ENCODE measurements at places on chromosomes 2 and 18.

GRCh38 chr2:110978756-110979470 is 141.8 kb upstream of the BCL2L11 start:
- DNase-seq, result no peak

- DNase-seq, result no peak
Observed at GRCh38 chr2:241739651-241740050, 5.2 kb downstream of the D2HGDH start.

- no peak for DNase-seq
Observed at GRCh38 chr2:201517094-201517493, 65.6 kb downstream of the STRADB start.

DNA sequence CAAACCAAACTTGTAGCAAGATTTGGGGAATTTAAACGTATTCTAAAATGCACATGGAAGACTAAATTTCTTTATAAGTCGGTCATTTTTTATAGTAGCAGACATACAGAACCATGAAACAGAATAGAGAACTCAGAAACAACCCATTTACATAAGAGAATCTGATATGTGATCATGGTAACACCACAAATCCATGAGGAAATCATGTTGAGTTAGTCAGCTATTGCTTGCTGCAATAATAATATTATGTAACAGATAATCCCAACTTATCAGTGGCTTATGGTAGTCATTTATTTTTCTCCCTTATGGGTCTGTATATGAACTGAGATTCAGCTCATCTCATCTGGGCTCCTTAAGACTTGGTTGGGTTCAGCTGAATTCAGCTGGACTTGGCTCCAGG is 103.4 kb upstream of the SERTAD2 start:
- DNase-seq, result no peak

- DNase-seq, result peak; percentile 81
Observed at GRCh38 chr18:62881509-62882016, 166.2 kb downstream of the PHLPP1 start.

- no peak for DNase-seq
Observed at GRCh38 chr2:234446404-234447076, 50.3 kb downstream of the ARL4C start.

DNA sequence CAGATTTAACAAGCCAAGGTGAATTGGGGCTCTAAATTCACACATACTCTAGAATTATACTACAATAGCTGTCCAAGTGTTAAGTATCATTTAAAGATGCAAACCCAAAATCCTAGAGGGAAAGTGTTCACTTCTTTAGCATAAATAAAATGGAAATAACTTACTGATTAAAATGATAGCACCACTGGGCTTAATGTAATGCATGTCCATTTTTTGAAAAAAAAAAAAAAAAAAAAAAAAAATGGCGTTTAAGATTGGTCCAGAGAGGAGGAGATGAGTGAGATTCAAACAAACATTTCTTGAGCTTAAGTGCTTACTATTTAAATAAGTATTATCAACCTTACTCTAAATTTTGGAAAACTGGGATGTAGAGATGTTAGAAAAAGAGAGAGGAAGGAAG is 251.5 kb upstream of the CWC22 start:
- DNase-seq, result no peak

DNA sequence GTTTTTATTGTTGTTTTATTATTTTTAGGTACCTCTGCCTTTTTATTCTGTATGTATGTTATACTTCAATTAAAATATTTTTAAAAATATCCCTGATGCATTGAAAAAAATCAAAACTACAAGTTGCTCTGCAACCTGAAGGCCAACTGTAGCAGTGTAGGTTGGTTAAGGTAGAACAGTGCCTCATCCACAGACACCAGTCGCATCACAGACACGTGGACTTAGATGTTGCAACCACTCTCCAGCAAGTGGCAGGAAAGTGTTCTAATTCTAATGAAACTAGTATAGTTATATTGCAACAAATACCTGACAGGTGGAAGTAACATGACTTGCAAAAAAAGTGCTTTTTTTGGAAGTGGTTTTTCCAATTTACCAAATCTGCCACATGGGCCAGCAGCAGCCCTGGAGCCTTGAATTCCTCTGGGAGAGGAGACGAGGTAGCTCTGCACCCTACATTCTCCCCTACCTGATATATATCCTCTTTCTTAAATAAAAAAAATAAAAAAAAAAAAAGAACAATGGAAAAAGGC is 28.4 kb upstream of the SLC3A1 start:
- no peak for DNase-seq

- peak; percentile 12 for DNase-seq
Observed at GRCh38 chr2:96869822-96870625, at the start of gene SEMA4C. SEMA4C (minus strand) TSS chr2:96870080; CDS start chr2:96867886, 2,194 bp downstream.

DNA sequence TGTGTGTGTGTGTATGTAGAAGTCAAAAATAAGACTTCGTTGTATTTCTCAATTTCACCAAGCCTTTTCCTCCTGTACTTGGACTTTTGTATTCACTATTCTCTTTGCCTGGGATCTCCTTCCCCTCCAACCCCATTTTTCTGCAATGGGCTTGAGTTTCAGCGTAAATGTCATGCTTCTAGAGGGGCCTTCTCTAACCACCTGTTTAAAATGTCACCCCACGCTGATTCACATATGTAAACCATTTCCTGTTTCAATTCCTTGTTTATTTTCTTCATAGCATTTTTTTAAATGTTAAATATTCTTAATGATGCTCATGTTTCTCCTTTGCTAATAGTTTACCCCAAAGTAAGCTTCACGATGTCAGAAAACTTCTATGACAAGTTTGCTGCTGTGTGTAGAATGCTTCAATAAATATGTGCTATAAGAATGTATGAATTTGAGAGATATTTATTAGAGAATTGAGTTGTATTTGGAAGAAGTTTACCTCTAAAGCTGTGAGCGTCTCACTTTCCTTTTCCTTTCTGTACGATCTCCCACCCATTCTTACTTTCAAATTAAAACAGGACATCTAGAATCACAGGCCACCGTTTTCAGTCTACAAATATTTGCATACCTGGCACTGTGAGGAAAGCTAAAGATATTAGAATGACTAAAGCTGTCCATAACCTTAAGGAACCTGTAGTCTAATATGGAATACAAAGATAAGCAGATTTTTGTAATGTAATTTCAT is 762.4 kb downstream of the LRRTM4 start:
- no peak for DNase-seq

GRCh38 chr2:18464913-18465312 is 95.5 kb downstream of the RDH14 start:
- no peak for DNase-seq

DNA sequence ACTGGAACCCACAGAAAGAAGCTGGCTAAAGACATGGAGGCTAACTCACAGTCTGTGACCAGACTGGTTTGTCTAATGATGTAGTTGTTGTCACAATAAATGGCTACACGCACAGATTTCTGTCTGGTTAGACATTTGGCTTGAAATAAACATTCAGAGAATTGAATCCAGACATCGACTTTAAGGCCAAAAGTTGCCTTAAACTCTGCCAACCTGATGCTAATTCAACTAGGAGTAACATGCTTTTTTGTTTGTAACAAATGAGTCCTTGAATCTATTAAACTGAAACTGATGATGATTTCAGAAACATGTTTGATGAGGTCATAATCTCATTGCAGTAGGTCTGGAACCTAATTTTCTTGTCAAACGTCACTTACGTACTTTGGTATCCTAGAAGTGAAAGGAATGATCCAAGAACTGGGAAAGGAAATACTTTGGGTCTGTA is 123.8 kb downstream of the ERBB4 start:
- DNase-seq, result no peak
